Nephron progenitor cell (in vitro differentiated cells): ENCODE measurements at places on chromosomes 16 and 17.

DNA sequence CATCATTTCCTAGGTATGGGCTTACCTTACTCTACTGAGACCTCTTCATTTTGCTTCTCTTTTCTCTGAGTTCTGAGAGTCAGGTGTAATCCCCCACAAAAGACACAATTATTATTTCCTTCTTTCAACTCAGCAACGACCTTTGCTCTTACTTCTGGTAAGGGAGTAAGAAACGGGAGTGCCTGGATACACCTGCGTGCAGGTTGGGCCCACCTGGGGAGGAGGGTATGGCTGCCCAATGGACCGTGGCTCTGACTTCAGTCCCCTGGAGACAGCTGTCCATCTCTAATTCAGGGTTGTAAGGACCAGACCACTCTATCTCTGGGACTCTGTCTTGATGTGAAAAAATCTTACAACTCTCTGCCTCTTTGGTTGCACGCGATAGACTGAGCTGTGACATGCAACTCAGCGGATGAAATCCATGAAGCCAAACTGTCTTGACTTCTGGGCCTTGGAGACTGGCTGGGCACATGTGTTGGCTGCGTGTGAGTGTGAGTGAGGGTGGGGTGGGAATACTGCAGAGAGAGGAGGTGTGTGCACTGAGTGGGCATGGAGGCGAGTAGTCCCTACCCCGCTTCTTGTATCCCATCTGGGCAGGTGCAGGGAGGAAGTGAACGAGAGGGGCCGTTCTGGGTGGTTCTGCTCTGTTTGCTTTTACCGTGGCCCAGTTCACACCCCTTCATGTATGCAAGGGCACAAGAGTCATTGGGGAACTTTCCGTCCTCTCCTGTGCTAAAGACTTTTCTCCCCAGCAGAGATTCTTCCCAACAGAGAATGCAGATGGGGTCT lies 1.2 kb downstream of the TMEM238L start:
- DNase-seq: no peak

DNA sequence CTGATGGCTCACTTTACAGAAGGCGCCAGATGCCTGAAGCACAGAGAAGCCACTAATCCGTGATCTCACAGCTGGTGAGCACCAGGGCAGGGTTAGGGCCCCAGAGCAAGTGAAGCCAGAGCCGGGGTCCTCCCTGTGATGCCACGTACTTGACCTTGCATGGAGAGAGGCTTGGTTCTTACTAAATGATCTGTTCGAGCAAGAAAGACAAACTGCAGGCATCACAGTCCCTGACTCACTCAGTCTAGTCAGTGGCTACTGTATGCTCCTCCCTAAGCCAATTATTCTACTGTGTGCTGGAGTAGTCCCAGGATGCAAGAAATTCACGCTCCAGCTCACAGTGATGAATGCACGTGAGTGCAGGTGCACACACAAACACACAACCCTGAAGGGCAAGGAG lies 55.4 kb downstream of the SDK2 start:
- DNase-seq: no peak

DNA sequence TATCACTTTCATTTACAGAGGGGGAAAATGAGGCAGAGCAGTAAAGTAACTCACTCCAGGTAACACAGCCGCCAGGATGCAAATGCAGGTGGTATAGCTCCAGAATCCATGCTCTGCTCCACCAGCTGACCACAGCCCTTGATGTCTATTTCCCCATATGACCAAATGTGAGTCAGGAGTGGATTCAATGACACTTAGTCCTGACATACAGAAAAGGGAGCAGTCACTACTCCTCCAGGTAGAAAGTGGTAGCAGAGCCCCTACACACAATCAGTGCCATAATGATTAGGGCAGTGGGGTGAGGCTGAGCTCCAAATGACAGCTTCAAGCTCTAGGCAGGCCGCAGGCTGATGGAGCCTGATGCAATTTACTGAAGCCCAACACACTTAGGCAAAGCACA lies 43.3 kb upstream of the GFOD2 start:
- no peak for DNase-seq

DNA sequence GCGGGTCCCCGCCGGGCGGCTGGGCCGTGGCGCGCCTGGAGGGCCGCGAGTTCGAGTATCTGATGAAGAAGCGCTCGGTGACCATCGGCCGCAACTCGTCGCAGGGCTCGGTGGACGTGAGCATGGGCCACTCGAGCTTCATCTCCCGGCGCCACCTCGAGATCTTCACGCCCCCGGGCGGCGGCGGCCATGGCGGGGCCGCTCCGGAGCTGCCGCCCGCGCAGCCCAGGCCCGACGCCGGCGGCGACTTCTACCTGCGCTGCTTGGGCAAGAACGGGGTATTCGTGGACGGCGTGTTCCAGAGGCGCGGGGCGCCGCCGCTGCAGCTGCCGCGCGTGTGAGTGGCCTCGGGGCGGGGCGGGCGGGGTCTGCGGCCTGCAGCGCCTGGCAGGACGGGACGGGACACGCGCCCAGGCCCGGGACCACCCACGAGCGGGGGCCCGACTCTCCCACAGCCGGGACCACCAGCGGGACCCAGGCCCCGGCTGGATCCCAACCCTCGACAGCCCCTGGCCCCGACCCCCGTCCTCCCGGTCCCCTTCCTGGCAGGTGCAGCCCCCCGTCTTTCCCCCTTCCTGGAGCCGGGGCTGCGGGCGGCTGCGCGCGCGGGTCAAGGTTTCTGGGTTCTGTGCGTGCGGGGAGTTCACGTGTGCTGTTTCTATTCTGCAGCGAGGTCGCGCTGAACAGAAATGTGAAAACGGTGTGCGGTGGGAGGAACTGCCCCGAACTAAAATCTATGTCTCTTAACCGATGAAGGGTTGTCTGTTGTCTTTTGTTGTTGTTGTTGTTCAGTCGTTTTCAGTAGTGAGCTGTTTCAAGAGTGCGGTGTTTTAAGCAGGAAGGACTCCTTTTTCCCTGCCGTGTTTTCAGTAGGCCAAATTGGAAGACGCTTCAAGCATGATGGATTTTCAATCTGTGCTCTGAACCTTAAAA lies 705 bp downstream of the FOXK2 start:
- DNase-seq: peak; percentile 50

- DNase-seq: no peak
Measured at GRCh38 chr16:11429823-11430222, 84.6 kb downstream of the RMI2 start.

DNA sequence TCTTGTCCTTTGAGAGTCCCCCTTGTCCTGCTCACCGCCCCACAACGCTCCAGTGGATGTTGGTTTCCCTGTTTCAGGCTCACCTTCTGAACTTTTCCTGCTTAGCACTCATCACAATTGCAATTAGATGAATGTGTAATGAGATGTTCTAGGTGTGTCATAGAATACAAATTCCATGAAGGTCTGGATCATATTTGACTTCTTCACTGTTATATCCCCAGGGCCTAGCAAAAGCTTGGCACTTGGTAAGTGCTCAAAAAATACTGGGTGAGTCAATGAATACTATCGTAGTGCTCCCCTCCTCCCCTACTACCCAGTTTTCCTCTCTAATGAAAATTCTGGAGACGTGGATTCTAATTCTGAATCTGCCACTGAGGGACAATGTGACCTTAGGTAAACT lies 33.1 kb downstream of the DNAH3 start:
- no peak for DNase-seq

DNA sequence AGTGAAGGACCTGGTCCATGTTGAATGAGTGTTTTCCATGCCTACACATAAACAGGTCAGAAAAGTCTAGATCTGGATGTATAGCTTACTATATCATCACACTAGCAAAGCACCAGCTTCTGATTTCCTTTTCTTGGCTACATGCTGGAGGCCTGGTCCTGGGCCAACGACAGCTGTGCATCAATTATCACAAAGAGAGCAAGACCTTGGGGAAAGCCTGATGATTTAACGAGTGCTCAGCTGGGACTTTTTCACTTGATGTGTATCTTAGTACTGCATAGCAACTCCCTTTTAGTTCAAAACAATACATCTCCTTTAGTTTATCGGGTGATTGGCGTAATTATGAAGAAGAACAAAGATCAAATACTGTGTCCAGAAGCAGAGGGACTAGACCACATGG lies 358.2 kb downstream of the KIF2B start:
- DNase-seq: no peak

- DNase-seq: no peak
Measured at GRCh38 chr16:87206646-87207451, 110.3 kb downstream of the C16orf95 start.

- DNase-seq: no peak
Measured at GRCh38 chr16:27625050-27625697, 75.2 kb downstream of the KATNIP start.

GRCh38 chr17:82019690-82020571 lies 2.7 kb downstream of the CENPX start:
- DNase-seq: peak; percentile 84

DNA sequence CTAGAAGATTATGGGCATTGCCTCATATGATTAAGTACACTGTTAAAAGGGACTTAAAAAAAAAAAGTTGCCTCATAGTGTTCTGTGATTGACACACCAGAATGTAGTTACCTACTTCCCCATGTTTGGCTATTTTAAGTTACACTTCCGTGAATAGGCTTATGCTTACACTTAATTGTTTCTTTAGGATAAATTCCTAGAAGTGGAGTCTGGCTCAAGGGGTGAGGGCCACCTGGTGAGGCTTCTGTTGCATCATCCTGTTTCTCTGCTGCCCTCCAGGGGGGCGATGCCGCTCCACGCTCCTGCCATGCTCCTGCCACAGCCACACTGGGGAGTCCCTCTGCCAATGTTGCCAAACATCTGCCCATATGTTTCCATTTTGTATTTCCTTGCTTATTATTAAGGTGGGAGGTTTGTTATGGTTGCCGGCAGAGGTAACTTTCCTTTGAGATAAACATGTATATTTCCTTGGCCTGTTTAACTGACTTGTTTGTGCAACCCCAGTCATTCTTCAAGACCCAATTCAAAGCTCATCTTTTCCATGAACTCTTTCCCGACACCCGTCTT lies 73.1 kb downstream of the KSR1 start:
- no peak for DNase-seq

DNA sequence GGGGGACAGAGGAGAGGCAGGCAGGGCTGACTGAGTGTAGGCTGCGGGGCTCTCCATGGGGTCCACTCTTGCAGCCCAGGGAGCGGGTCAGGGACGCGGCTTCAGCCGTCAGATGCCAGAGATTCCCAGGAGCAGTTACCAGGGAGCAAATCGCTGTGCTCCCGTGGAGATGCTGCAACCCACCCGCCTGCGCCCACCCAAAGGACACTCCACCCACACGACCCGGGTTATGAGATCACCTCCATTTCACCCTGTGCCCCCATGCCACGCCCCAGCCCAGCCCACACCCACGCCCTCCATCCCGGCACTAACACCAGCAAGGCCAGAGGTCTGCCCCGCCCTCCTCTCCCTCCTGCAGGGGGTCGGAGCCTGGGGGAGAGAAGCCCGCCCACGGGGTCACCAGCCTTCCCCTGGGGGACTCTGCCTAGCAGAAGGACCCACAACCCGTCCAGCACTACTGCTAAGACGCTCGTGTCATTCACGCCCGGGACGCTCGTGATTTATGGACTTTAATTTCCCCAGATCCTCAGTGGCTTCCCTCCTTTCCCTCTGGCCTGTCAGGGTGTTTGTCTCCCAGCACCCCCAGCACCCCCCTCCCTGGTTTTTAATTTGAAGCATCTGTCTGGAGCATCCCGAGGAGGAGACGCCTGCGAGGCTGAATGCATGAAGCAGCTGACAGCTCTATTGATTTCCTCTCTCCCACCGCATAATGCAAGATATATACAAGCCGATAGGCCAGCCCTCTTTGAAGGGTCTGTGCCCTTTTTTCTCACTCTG lies 6.7 kb upstream of the RPL38 start:
- no peak for DNase-seq

DNA sequence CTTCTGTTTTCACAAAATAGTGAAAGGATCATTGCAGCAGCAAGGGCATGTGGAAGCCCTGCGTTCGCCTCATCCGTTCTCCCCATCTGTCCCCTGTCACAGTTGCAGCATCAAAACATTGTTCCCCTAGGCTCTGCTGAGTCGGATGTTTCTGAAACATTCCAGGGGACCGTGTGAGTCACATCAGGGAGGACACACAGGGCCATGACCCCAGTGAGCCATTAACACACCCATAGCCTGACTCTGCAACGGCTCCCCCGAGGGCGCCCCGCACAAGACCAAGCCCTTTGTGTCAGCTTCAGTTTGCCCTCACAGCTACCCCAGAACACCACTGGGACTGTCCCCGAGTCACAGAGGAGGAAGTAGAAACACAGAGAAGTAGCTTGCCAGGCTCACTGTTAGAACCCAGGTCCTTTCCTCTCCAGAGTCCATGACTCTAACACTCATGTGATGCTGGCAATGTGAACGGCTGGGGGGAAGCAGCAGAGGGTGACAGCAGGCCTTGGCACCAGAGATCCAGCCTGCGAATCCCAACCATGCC lies 63.3 kb upstream of the HSBP1 start:
- peak; percentile 28 for DNase-seq

DNA sequence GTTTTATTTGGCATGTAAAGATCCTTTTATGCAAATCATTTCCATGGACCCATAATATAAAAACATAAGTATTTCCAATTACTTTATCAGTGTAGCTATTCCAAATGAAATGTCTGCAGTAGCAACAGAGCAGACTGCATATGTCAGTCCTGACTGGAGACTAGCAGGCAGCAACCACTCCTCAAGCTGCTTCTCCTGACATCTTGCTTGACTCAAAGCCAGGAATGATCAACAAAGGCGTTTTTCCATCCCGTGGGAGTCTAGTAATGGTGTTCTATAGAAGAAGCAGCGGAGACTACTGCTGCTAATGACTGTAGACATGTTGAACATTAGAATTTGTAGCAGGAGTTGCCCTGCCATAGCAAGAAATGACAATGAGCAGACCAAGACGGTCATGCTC lies 73.2 kb upstream of the AKTIP start:
- no peak for DNase-seq

DNA sequence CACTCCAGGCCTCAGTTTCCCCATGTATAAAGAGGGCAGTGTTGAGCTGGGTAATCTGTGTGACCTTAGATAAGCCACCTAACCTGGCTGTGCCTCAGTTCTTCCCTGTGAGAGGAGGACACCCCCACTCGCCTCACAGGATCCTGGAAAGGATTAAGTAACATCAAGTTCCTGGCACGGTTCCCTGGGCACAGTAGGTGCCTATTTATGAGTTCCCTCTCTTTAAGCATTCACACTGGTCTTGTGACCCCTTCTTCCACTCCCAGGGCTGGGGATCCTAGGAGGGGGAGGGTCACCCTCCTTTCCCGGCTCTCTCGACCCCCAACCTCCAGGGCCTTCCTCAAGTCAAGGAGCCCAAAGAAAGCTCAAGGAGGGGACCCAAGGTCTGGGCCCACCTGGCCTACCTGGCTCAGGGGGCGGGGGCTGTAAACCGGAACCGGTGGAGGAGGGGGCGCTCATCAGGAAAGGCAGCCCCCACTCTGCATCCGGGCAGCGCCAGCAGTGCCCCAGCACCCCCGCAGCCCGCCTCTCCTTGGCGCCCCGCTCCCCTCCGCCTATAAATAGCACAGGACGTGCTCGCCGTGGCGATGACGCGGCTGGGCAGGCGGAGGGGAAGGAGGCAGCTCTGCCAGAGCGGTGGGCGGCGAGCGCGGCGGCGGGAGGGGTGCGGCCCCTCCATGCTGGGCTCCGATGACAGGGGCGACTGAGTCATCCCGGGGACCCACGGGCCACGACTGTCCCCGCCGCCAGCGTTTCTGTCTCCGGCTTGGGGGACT lies 9.4 kb downstream of the RPL19 start:
- peak; percentile 66 for DNase-seq

GRCh38 chr17:8387914-8388651 lies 5.1 kb upstream of the RPL26 start:
- no peak for DNase-seq

- DNase-seq: no peak
Measured at GRCh38 chr16:82943371-82943770, 316.6 kb downstream of the CDH13 start.
